ENCODE measurements at places on chromosomes 1 and 21. TPM values are rescaled to one million over a fixed set of nuclear protein-coding genes. Genes with fewer than 3 reads are reported as not detected.

DNA sequence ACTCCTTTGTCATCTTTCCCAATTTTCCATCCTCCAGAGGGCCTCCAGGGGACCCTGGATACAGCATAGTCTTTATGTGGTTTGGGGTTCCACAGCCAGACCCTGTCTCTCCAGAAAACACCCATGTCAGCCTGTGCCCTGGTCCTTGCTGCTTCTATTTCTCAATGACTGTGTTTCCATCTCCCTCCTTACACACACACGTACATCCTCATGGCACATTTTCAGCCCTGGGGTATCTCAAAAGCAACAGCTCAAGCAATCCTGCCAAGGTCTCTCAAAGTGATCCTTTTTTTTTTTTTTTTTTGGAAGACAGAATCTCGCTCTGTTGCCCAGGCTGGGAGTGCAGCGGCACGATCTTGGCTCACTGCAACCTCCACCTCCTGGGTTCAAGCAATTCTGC lies 22.3 kb downstream of the QSOX1 start:
- no peak for DNase-seq

Gene CADM3
- total RNA-seq, result 4.0 TPM

DNA sequence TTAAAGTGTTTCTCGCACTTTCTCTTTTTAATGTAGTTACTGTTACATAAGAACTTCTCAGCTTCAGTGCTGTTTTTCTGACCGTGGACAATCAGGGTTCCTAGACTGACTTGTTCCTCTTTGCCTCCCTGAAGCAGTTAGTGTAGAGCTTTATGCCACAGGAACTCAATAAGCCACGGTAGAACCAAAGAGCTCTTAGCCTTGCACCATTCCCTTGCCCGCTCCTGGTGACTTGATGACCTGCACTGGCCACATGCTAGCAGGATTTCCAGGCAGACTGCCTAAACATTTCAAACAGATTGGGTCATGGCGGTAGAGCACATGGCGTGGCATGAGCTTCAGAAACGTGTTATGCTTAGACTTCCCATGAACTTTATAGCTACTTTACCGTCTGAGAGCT lies 18.8 kb upstream of the FASLG start:
- no peak for DNase-seq

DNA sequence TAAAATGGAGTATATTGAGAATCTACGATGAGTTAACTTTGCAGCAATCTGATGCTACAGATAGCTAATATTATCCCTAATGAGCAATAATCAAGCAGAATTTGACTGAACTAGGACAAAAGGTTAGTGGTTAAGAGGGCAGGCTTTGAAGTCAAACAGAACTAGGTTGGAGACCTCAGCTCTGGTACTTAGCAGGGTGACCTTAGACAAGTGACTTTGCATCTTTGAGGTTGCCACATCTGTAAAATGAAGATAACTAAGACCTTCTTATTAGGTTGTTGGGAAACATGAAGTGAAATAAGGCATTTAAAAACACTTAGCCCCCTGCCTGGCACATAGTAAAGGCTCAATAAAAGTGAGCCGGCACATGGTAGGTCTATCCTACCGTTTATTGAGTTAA lies 4.3 kb upstream of the FUCA1 start:
- DNase-seq, result no peak

- DNase-seq, result peak; percentile 100
Observed at GRCh38 chr1:23367791-23368561, 1.7 kb downstream of the ZNF436 start.

DNA sequence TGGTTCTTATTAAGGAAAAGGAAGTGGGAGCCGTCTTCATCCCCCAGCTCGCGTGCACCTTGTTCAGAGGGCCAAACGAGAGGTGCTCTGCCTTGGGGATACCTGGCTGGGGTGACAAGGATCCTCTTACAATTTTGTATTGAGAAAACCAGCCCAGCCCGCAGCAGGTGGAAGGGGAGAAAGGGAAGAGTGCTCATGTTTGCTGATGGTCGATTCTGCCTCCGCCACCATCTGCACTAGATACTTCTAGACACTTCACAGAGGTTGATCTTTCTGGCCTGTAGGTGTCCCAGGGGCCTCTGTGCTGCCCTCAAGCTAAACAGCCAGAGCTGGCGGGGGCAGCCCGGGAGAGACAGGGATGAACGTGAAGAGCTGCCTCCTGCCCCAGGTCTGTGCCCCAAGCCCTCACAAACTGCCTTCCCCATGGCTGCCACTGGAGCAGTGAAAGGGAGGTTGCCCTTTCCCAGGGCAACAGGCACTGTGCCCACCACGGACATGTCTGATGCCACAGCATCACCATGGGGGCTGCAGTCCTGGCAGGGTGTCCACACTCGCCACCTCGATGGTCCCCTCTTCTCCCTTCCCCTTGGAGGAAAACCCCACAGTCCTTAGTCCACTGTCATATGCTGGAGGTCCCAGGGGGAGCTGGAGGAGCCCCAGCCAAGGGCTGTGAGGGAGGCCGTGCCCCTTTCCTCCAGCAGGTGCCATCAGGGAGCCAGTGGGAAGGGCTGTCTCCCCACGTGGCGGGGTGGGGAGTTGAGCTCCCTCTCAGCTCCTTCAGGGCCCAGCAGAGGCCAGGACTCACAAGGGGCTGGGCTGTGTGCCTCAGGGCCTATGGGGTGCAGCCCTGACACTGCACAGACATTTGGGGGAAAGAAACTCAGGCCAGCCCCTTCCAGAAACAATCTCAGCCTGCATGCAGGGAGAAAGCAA lies 8.1 kb downstream of the ADPRS start:
- DNase-seq, result peak; percentile 89

Gene RIPPLY3
- 28.0 TPM for total RNA-seq

GRCh38 chr1:83849191-83850061 lies 149.5 kb downstream of the TTLL7 start:
- DNase-seq, result no peak

- no peak for DNase-seq
Observed at GRCh38 chr1:44515416-44515815, 110.4 kb downstream of the RNF220 start.

Gene BSND
- total RNA-seq, result 0.07 TPM

DNA sequence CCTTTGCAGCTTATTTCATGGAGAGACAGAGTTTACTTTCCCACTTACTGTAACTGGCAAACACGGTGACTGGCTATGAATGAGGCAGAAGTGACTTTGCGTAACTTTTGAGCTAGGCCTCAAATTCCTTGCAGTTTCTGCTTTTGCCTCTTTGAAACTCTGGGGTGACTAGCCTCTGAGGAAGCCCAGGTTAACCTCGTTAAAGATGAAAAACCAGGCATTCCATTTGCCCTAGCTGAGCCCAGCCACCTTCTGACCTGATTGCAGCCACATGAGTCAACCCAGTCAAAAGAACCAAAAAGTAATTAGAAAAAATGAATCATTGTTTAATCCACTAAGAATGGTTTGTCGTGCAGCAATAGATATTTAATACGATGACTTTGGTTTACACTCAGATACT lies 20.4 kb downstream of the PRMT6 start:
- peak; percentile 47 for DNase-seq

Gene ASCL5
- total RNA-seq, result 1.4 TPM

- DNase-seq, result no peak
Observed at GRCh38 chr21:19368944-19369343, 965.4 kb upstream of the TMPRSS15 start.

Gene TMEM125
- 19.7 TPM for total RNA-seq

GRCh38 chr1:83131692-83131955 lies 867.3 kb downstream of the TTLL7 start:
- DNase-seq, result no peak

DNA sequence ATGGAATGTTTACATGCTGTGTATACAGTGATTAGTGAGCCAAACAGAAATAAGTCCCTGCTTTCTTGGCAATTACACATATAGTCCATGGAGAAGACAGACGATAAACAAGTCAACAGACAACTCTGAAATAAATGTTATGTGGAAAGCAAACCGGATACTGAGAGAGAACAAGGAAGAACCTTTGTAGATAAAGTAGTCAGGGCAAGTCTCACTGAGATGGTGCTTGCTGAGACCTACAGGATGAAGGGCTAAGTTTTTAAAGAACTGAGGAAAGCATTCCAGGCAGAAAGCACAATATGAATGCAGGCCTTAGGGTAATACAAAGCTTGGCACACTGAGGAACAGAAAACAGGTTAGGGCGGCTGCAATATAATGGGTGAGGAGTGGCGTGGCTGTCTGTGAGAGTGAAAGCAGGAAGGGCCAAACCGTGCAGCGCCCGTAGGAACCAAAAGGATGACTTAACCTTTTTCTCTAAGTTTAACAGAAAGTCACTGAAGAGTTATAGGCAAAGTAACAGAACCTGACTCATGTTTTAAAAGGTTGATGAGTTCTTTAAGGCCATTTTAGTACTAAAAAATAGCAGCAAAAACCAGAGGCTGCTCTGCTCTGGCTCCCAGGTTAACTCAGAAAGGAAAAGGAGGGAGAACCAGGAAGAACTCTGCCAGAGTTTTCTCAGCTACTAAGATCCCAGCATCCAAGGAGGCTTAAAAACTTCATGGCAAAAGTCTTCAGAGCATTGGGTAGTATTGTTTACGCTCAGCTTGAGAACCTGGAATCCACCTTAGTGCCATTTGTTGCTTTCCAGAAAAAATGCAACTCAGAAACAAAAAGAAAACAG lies 8.7 kb upstream of the TTF2 start:
- no peak for DNase-seq

- no peak for DNase-seq
Observed at GRCh38 chr1:52709016-52709415, 10.9 kb upstream of the COA7 start.

Gene KRTAP13-2
- total RNA-seq, result not detected

GRCh38 chr1:91631718-91632330 lies 131.2 kb downstream of the CDC7 start:
- no peak for DNase-seq

- DNase-seq, result no peak
Observed at GRCh38 chr21:17433730-17434129, 79.1 kb upstream of the CXADR start.

Gene LCE1D
- total RNA-seq, result not detected

Gene FMO4
- total RNA-seq, result 2.0 TPM

DNA sequence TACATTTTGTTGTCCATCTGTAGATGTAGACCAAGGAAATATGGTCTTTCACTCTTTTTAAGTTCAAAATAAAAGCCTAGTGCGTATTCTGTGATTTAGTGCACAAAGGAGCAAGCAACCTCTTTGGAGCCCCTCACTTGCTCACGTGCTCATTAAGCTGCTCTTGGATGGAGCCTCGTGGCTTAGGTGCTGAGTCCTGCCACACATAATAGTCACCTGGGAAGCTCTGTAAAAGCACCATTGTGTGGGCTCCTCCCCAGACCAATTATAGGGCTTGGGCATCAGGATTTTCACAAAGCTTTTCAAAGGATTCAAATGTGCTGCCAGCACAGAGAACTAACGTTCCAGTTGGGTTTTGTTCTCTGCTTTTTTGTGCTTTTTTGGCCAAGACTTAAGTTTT lies 85.0 kb downstream of the PCP4 start:
- DNase-seq, result no peak

DNA sequence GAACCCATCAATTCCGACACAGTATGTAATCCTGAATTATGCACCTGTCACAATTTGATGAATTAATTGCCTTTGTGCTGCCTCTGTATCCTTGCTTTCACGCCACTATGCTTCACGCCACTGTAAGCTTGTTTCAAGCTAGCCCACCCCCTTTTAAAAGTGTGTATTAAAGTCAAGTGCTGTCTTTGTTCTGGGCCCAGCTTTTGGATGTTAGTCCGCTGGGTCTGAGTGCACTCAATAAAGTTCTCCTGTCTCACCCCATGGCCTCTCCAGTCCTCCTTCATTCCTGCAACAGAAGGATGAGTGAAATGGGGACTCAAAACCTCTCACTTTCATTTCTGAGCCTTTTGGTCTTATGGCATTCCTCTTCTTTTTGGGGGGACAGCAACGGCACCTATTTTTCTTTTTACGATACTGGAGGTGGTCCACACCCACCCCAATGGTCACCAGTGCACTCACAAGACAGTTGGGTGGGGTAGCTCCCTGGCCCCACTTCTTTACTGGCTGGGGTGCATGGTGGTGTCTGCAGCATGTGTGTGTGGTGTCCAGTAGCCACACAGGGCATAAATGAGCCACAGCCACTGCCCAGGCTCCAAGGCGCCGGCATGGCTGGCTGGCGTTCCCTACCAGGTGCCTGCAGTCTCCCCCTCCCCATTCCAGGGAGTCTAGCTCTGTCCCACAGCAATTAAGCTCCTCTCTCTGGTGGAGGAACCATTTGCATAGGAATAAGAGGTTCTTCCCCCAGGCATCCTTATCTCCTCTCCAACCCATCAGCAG lies 1.8 kb downstream of the THEM4 start:
- no peak for DNase-seq

DNA sequence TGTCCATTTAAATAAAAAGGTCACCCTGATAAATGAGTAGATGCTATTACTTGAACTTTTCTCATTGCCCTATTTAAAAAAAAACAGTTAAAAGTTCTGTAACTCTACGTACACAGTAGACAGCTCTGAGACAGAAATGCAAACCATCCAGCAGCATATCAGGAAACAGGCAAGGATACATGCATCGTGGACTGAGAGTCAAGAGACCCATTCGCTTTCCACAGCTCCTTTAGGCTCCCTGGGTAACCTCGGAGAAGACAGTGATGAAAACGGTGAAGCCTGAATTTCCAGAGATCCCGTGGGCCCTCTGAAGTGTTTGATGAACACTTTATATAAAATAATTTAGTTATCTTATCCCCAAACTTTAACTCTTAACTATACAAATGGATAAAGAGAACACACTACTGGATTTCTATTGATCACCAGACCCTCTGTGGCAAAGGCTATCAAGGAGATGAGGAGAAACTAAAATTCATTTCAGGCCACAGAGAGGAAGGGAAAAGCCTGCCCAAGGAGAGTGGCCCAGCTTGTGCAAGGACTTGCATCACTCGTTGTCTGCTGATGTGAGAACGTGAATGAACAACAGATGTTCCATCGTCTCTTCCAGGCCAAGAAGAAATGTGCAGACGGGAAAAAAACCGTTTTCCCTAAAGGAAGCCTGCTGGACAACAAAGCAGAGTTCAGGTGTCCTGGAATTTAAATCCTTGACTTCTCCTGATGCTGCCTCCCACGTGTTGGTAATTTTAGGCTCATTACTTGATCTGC lies 131.0 kb downstream of the TGFBR3 start:
- no peak for DNase-seq

DNA sequence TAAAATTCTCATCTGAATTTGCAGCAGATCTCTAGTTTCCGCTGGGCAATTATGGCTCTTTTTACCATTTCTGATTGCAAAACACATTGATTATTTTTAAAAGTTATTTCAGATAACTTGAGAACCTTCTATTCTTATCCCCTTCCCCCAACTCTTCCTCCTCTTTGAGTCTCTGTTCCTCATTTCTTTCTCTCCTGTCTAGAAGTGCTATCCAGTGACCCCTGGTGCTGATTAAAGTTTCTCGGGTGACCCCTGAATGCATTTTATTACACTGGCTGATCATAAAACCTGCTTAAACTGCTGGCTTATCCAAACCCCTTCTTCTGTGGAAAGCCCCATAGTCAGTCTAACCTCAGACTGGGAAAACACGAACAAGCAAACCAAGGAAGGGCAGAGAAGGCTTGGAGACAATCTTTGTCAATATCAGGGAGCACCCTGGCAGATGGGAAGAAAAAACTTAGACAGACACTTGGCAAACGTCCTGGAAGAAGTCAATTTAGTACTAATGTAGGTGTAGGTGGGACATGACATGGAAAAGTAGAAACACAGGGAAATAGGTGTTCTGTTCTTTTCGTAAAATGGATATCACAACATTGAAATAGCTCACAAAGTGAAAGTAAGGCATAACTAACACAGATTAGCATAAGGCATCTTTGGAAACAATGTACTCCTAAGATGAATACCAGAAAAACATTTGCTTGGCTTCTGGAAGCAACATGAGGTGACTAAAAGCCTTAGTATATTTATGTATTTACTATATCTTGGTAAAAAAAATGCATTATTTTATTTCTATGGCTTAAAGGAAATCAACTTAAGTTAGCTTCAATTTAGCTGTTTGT lies 61.4 kb downstream of the GORAB start:
- DNase-seq, result no peak

GRCh38 chr1:184485751-184486723 lies 99.2 kb downstream of the C1orf21 start:
- DNase-seq, result no peak

Measured in endodermal cell (in vitro differentiated cells).